ENCODE measurements at places on chromosomes 4 and X. TPM values are rescaled to one million over a fixed set of nuclear protein-coding genes. Genes with fewer than 3 reads are reported as not detected.

Gene DDX53
- not detected for total RNA-seq

Gene SPANXC
- not detected for total RNA-seq

Gene RAB33A
- 2.2 TPM for total RNA-seq

Gene NOX1
- not detected for total RNA-seq

Gene GRIA3
- not detected for total RNA-seq

Gene GPRASP1
- 5.0 TPM for total RNA-seq

Gene CSAG3
- total RNA-seq = 0.26 TPM

Gene MAGEC2
- not detected for total RNA-seq

Gene SMARCA1
- total RNA-seq = 130 TPM

- DNase-seq = no peak
These were observed 105.5 kb downstream of the PARM1 start for GRCh38 chr4:75038376-75038775.

DNA sequence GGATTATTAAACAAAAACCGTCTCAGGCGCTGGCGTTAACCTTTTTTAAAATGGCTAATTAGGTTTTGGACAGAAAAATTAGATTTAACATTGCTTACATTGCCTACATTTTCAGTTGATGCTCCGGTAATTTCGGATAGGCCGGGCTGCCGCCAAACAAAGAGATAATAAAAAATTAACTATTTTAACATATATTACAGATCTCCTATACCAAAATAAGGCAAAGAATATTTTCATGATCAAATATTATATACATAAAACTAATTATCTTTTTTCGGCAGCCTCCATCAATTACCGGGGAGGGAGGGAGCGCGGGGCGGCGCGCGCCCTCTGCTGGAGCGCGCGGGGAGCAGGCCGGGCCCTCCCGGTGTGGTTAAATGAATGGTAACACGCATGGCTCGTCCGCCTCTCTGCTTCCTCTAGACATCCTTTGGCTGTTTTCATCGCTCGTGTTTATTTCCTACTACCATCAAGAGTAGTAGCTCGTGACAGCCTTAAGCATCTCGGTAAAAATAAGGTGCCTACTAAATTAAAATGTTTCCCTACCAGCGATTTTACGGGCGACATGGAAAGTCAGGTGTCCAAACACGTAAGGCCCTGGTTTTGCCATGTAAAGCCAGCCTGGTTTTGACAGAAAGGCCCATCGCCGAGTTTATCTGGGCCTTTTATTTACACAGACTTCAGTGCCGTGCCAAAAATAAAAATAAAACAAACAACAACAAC lies 52.4 kb upstream of the TMEM33 start:
- DNase-seq = no peak

DNA sequence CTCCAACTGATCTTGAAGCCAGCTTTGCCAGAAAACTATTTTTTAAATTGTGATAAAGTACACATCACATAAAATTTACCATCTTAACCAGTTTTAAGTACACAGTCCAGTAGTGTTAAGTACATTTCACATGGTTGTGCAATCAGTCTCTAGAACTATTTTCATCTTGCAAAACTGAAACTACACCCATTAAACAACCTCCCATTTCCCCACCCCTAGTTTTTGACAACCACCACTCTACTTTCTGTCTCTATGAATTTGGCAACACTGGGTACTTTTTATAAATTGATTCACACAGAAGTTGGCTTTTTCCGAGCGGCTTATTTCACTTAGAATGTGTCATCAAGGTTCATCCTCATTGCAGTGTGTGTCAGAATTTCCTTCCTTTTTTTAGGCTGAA lies 31.0 kb downstream of the TRPC5 start:
- no peak for DNase-seq

GRCh38 chr4:52312722-52313121 lies 261.6 kb downstream of the SPATA18 start:
- DNase-seq = no peak

DNA sequence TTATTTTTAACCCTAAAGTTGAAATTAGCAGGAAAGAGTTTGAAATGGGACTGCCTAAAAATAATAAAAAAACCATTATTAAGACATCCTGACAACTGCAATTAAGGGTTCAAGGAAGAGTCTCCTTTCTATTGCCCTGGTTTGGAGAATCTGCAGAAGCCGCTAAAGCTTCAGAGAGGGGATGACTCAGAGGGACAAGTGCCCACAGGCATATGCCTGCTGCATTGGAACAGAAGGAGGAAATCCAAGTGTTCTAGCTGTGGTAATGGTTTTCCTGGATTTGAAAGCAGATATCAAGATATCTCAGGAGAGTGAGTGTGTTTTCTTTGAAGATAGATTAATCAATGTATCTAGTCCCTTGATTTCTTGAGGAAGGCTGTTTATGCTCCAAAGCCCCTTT lies 235.1 kb upstream of the TAPT1 start:
- DNase-seq = no peak

- peak; percentile 20 for DNase-seq
These were observed 32.9 kb upstream of the PGM2 start for GRCh38 chr4:37793562-37793961.

GRCh38 chrX:131792789-131793462 lies 230.2 kb upstream of the STK26 start:
- DNase-seq = peak; percentile 92

DNA sequence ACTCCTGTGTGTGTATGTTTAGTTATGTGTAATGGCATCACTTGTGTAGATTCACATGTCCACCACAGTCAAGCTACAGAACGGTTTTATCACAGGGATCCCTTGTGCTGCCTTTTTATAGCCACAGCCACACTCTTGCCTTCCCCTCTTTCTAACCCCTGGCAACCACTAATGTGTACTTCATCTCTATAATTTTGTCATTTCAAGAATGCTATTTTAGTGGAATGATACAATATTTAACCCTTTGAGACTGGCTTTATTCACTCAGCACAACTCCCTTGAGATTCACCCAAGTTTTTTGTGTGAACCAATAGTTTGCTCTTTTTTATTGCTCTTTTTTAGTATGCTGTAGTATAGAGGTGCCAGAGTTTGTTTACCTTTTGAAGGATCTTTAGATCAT lies 112.1 kb downstream of the CDKL5 start:
- no peak for DNase-seq

GRCh38 chr4:157655096-157655809 lies 434.7 kb downstream of the GRIA2 start:
- no peak for DNase-seq

GRCh38 chr4:163395758-163396157 lies 52.1 kb downstream of the NPY5R start:
- DNase-seq = no peak

DNA sequence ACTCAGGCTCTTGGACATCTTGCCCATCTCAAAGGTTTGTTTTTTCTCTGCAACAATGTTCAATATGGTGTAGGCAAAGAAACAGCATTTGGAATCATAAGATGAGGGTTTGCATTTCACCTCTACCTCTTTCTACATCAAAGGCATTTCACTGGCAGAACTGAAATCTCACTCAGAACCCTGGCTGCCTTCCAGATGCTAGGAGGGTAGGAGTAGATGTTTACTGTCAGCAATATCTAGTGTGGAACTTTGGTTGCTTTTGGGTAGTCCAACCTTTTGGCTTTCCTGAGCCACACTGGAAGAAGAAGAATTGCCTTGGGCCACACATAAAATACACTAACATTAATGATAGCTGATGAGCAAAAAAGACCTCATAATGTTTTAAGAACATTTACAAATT lies 297.0 kb upstream of the KLF3 start:
- no peak for DNase-seq

GRCh38 chrX:47162927-47163583 lies 18.0 kb downstream of the RBM10 start:
- no peak for DNase-seq

- DNase-seq = peak; percentile 68
These were observed 74.6 kb upstream of the SH3RF1 start for GRCh38 chr4:169345316-169345721.
